ENCODE measurements at places on chromosomes 7 and 10.

DNA sequence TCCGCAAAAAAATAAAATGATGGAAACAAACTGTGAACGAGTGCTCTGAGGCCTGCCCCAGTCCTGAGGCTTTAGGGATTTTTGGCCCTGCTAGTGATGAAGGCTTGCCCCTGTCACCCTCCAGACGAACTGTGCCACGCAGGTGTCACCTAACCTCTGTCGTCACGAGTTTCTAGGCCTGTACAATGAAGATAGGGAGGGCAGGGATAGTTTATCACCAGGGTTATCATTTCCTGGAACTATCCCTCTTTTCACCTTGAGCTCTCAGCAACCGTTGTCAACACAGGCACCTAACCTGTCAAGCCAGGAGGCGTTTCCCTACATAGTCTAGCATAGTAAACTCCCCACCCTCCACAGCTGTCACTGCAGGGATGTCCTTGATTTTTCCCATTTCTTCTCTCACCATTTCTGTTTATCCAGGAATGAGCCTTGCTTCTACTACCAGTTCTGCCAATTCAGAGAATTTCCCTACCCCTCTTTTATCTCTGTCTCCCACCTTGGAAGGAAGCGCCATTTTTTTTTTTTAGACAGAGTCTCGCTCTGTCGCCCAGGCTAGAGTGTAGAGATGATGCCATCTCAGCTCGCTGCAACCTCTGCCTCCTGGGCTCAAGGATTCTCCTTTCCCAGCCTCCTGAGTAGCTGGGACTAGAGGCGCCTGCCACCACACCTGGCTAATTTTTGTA lies 2.2 kb upstream of the ACHE start:
- DNase-seq: no peak

- no peak for DNase-seq
Measured at GRCh38 chr10:124688889-124689670, 55.1 kb downstream of the FAM53B start.

DNA sequence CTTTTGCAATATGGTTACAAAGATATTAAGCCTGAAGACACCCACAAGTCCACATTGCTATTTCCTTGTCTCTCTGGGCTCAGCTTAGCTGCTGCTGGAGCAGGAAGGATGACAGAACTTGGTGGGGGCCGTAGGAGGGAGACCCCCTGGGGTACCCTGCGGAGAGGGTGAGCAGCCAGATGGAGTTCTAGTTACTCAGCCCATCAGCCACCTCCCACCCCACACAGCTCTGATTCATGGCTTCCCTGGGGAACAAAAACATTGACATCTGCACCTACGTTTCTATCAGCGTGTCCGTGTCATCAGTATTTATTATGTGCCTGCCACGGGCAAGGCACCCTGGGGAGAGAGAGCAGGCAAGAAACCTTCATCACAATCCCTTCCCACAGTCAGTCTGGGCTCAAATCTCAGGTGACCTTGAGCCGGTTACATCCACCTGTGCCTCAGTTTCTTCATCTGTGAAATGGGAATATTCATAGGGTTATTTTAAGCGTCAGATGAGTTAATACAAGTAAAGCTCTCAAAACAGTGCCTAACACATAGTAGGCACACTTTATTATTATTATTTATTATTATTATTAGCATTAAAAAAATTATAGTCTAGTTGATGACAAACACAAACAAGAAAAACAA lies 131.5 kb downstream of the C10orf105 start:
- DNase-seq: no peak

GRCh38 chr10:24205821-24206220 lies 3.1 kb upstream of the KIAA1217 start:
- DNase-seq: no peak

Data from suprapubic skin (tissue), 4 donors.